Melanocyte of skin (primary cell): ENCODE measurements at places on chromosomes 5 and 9. TPM values are rescaled to one million over a fixed set of nuclear protein-coding genes. Genes with fewer than 3 reads are reported as not detected.

The IL4 gene
- not detected in 2 replicates for total RNA-seq

The PHF24 gene
- 3.1 and 4.4 TPM in 2 replicates for total RNA-seq

The EDIL3 gene
- 0.34 and 2.5 TPM in 2 replicates for total RNA-seq

The ZCCHC10 gene
- 7.6 and 12.7 TPM in 2 replicates for total RNA-seq

The ESM1 gene
- not detected in 2 replicates for total RNA-seq

The GLRA1 gene
- not detected in 2 replicates for total RNA-seq

The IL12B gene
- total RNA-seq, result not detected in 2 replicates

The ZFR gene
- 67.6 and 84.8 TPM in 2 replicates for total RNA-seq

The IL5 gene
- not detected in 2 replicates for total RNA-seq
